NCI-H187 (cell line): ENCODE measurements at places on chromosomes 13 and 19.

DNA sequence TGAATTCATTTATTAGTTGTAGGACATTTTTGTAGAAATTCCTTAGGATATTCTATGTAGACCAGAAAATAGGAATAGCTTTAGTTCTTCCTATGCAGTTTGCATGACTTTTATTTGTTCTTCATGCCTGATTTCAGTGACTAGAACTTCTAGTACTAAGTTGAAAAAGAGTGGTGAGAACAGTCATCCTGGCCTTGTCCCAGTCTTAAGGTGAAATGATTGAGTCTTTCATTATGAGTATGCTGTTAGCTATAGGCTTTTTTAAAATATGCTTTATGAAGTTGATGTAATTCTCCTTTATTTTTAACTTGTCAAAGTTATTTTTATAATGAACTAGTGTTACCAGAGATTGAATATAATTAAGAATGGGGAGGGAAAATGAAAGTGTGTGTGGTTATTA is 690.1 kb upstream of the KLHL1 start:
- DNase-seq, result no peak

GRCh38 chr13:63345835-63346234 is 1930.2 kb upstream of the PCDH20 start:
- no peak for DNase-seq

DNA sequence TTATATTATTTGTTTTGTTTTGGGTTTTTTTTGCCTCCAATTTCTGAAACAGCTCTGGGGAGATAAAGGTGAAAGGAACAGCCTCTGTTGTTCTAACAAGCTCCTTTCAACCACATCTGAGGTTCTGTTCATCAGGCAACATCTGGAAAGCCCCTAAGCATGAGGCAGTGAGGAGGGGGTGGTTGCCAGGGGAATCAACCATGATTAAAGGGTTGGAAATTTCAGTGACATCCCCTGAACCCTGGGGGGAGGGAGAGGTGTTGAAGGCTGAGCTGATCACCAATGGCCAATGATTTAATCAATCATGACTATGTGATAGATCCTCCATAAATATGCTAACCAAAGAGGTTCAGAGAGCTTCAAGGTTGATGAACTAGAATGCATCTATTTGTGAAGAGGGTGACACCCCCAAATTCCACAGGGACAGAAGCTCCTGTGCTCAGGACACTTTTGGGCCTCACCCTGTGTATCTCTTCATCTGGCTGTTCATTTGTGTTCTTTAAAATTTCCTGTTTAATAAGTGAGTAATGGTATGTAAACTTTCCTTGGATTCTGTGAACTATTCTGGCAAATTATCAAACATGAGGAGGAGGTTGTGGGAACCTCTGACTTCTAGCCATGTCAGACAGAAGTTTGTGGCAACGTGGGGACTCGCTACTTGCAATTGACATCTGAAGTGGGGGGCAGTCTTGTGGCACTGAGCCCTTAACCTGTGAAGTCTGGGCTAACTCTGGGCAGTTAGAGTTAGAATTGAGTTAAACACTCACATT is 221.3 kb downstream of the NHLRC3 start:
- DNase-seq, result no peak

GRCh38 chr19:49763230-49763629 is at the start of gene TSKS:
Gene TSKS (minus strand): TSS chr19:49763306. CDS start chr19:49763247, 59 bp downstream.
- DNase-seq, result no peak
